ENCODE measurements at places on chromosomes 13 and 19.

GRCh38 chr13:74892096-74892495 is 589.9 kb downstream of the TBC1D4 start:
- no peak for DNase-seq

DNA sequence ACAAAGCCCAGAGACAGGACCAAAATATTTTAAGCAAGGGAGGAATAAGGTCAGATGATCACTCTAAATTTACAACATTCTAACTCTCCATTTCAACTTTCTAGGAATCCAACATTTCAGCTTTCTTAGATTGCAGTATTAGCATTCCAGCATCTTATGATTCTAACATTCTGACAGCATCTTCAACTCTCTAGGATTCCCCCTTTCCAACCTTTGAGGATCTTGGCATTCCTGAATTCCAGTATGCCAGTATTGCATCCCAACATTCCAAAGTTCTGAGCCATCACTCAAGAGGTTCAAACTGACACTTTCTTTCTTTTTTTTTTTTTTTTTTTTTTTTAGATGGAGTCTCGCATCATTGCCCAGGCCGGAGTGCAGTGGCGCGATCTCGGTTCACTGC is 13.8 kb downstream of the TGFB1 start:
- peak; percentile 82 for DNase-seq

- DNase-seq = no peak
Observed at GRCh38 chr19:50939596-50939995, 13.2 kb downstream of the KLK5 start.

DNA sequence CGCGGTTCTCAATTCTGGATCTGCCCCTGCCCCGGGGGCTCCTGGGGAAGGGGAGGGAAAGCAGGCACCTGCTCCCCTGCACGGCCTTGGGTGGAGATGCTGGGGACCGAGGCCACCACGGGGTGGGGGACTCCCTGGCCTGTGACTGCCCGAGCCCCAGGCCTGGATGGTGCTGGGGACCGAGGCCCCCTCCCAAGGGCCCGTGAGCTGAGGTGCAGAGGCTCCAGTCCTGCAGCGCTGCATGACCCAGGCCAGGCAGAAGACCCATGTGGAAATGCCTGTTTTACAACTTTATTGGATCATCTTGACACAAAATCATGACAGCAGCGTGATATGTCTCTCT is 4.0 kb downstream of the IZUMO4 start:
- DNase-seq = no peak

DNA sequence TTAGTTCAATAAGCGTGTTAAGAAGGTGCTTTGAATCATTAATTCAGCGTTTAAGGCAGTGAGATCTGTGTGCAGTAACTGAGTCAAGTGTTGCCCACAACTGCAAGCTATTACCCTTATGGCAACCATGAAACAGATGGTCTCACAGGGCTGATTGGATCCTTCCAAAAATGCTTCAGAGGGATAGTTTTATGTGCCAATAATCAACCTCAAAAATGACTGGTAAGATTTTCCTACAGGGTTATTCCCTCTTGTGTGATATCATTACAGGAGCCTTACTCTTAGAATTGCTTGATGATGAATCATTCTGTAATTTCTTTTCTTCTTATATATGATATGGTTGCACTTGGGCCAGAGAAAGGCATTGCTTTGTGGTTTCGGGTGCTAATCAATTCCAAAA is 1299.2 kb upstream of the ATXN8OS start:
- DNase-seq = peak; percentile 31

DNA sequence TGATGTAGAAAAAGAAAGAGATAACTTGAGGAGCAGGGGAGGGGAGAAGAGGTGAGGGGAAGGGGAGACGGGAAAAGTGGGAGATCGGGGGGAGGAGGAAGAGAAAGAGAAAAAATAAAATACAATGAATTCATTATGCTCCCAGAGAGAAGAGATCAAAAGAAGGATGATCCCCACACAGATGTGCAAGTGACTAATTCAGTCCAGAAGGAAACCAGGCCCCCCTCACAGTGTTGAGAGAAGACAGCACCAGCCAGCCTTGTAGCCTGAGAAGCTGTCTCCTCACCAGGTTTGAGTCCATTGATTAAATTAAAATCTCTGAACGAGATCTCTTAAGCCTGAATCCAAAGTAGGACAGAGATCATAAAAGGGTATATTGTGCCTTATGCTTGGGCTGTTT is 333.7 kb upstream of the NBEA start:
- DNase-seq = no peak

Data from HS-5 (cell line).